Activated CD8-positive, alpha-beta T cell treated with anti-CD3 and anti-CD28 coated beads, Interleukin-2, amount 10 ng/mL, durations not matched to agents 7 days and 5 days (primary cell): ENCODE measurements at places on chromosomes 12 and 14. TPM values are rescaled to one million over a fixed set of nuclear protein-coding genes. Genes with fewer than 3 reads are reported as not detected.
A peak's percentile ranks its signal among the peaks of the same experiment; 100 is the strongest.

Gene CLEC2A
- not detected for total RNA-seq

GRCh38 chr14:89616852-89617341, 199.9 kb upstream of the FOXN3 start:
- no peaks in the 10 kb centered on the region for H3K27me3 ChIP-seq
- H3K36me3 ChIP-seq = peaks cover 5% of the 10 kb centered on the region
- peak overlapping the region; percentile 96 for H3K27ac ChIP-seq
- peaks cover 67% of the 10 kb centered on the region for H3K4me1 ChIP-seq

Gene PTPN6
- total RNA-seq = 354 TPM

Gene NOS1
- total RNA-seq = not detected

DNA sequence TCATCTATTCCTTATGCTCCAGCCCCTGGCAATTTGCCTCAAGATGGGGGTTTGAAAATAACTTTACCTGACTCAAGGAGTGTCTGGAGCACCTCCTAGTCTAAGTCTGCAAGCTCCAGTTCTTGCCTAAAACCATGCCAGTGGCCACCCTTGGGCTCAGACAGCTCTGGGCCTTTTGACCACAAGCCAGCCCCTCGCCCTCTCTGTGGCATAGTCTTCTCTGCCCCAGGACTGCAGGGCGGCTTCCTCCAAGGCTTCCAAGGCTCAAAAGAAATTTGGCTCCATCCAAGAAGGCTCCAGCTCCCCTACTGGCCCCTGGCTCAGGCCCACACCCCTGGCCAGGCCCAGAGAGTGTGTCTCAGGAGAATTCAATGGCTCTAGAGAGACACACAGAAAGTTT, 14.8 kb downstream of the ACVRL1 start:
- DNase-seq = no peak
- H3K4me3 ChIP-seq = no peak overlapping the region
- H3K27ac ChIP-seq = no peak overlapping the region
- H3K4me1 ChIP-seq = peaks cover 4% of the 10 kb centered on the region
- peaks cover 10% of the 10 kb centered on the region for H3K27me3 ChIP-seq

DNA sequence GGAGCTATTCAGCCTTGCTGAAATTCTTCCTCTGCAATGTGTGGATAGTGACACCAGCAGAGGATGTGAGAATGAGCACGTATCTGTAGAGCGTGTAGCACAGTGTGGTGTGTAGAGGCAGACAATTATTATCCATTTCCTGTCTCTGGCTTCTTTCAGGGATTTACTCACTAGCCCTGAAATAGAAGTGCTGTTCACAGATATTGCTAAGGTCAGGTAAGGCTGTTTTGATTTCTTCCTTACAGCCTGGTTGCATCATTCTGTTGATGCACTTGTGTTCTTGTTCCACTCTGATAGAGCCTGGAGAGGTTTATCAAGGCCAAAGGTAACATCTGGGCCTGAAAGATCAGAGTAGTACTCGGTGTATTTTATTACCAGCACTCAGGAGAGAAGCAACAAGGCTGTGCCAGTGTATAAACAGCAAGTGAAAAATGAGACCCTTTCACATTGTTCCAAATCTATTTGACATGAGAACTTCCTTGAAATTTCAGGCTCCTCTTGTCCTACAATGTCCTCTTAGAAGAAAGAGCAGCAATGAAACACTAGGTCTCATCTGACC, 16.7 kb downstream of the ARG2 start:
- H3K4me3 ChIP-seq = no peak overlapping the region
- no peak overlapping the region for H3K27ac ChIP-seq
- no peaks in the 10 kb centered on the region for H3K4me1 ChIP-seq
- no peak for DNase-seq

- H3K4me3 ChIP-seq = peak overlapping the region; percentile 31
- no peak overlapping the region for H3K27ac ChIP-seq
- no peaks in the 10 kb centered on the region for H3K36me3 ChIP-seq
- DNase-seq = no peak
- H3K4me1 ChIP-seq = peaks cover 18% of the 10 kb centered on the region
Observed at GRCh38 chr12:54033106-54033979, 493 bp downstream of the HOXC5 start.

Gene POLE2
- total RNA-seq = 39.3 TPM

- no peaks in the 10 kb centered on the region for H3K4me1 ChIP-seq
- H3K27ac ChIP-seq = no peak overlapping the region
- no peak for DNase-seq
- no peaks in the 10 kb centered on the region for H3K27me3 ChIP-seq
- H3K4me3 ChIP-seq = no peak overlapping the region
Observed at GRCh38 chr12:125124320-125124966, 59.2 kb downstream of the AACS start.

DNA sequence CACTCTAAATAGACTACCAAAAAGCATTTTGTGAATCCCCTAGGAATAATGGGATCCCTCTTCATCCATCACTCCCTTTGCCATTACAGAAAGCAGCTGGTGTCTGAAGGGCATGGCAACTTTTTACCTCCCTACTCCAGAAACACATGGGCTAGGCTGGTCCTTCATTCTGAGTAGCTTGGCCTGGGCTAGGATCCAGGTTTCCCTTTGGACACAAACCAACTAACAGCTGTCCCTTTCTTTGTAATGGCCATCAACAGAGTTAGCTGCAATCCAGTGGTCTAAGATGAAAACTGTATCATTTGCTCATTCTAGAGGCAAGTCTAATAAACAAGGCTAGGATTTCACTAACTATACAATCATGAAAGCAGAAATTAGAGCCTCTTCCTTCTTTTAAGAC, 7.4 kb downstream of the GRIN2B start:
- H3K27ac ChIP-seq = no peak overlapping the region
- H3K27me3 ChIP-seq = peaks cover 15% of the 10 kb centered on the region
- H3K4me3 ChIP-seq = no peak overlapping the region
- no peaks in the 10 kb centered on the region for H3K4me1 ChIP-seq

Gene TPPP2
- total RNA-seq = not detected

DNA sequence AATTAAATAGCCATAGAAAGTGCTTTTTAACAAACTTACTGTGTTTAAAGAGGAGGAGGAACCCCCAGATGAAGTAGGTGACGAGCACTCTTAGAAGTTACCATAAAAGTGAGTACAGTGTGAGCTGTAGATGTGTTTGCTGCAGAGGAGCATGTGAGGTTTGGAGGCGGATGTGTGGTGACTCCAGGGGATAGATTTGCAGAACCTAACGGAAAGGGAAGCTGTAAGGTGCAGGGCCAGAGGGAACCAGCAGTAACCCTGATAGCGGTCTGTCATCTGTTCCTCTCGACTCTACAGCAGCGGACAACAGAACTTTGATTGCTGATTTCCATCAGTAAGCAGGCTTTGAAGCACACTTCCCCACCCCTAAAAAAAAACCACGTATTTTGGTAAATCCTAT, 5.2 kb downstream of the CALM1 start:
- H3K4me1 ChIP-seq = peaks cover 50% of the 10 kb centered on the region
- H3K27ac ChIP-seq = peak overlapping the region; percentile 76
- no peaks in the 10 kb centered on the region for H3K27me3 ChIP-seq
- DNase-seq = peak; percentile 67

DNA sequence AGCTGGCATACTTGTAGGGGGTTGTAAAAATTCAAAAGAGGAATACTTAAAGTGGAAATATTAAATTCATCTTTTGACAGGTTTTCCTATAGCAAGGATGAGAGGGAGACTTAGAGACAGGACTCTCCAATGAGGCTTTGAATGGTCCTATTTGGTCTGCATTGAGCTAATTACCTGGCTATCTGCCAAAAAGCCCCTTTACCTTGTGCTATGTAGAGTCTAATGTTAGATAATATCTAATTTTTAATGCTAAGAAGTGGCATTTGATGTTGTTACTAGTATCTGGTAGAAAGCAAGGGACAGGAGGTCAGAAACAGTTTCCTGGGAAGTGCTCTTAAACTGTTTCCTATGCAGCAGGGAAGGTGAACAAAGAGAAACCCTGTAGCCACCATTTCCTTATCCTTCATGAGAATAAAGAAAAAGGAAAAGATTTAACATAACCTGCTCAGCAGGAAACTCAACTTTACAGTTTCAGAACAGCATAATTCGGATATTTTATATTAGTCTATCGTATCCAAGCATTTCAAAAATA, 550.0 kb downstream of the SOX5 start:
- H3K4me3 ChIP-seq = no peak overlapping the region
- H3K27ac ChIP-seq = no peak overlapping the region
- DNase-seq = no peak
- no peaks in the 10 kb centered on the region for H3K27me3 ChIP-seq

GRCh38 chr14:67999290-67999689, 179.7 kb downstream of the RAD51B start:
- H3K27ac ChIP-seq = no peak overlapping the region
- peaks cover 2% of the 10 kb centered on the region for H3K36me3 ChIP-seq
- no peaks in the 10 kb centered on the region for H3K4me1 ChIP-seq
- no peak overlapping the region for H3K4me3 ChIP-seq

GRCh38 chr14:22915886-22916521, 2.9 kb downstream of the RBM23 start:
- peaks cover 43% of the 10 kb centered on the region for H3K36me3 ChIP-seq
- DNase-seq = no peak
- peak overlapping the region; percentile 9 for H3K27ac ChIP-seq
- no peaks in the 10 kb centered on the region for H3K27me3 ChIP-seq
- no peak overlapping the region for H3K4me3 ChIP-seq

- DNase-seq = no peak
- peaks cover 4% of the 10 kb centered on the region for H3K27me3 ChIP-seq
- H3K27ac ChIP-seq = no peak overlapping the region
- no peak overlapping the region for H3K4me3 ChIP-seq
- no peaks in the 10 kb centered on the region for H3K36me3 ChIP-seq
- H3K4me1 ChIP-seq = peaks cover 9% of the 10 kb centered on the region
Observed at GRCh38 chr14:45298423-45299117, 45.6 kb upstream of the MIS18BP1 start.

GRCh38 chr12:89933911-89934310, 225.3 kb upstream of the ATP2B1 start:
- H3K4me1 ChIP-seq = peaks cover 16% of the 10 kb centered on the region
- H3K4me3 ChIP-seq = no peak overlapping the region
- no peak for DNase-seq
- H3K27me3 ChIP-seq = no peaks in the 10 kb centered on the region

DNA sequence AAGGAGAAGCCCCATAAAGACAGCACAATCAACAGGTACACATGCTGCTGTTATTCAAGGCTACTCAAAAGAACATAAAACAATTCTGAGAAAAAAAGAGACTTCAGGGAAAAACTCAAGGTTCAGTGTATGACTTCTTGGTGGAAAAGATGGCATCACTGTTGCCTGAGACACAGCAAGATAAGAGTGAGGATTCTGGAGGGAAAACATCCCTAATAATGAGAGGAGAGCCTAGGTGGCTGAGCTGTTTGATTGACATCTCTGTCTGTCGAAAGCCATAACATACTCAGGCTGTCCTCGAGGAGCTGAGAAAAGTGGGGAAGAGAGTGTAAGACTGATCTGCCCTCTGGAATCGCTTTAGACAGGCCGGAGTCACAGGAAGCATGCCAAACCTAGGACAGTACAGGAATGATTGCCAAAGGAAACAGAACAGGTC, 193.4 kb upstream of the AMIGO2 start:
- no peak overlapping the region for H3K27ac ChIP-seq
- H3K27me3 ChIP-seq = no peaks in the 10 kb centered on the region
- peaks cover 89% of the 10 kb centered on the region for H3K4me1 ChIP-seq

- H3K4me3 ChIP-seq = no peak overlapping the region
- no peak for DNase-seq
- H3K4me1 ChIP-seq = no peaks in the 10 kb centered on the region
- H3K36me3 ChIP-seq = no peaks in the 10 kb centered on the region
- peaks cover 26% of the 10 kb centered on the region for H3K27me3 ChIP-seq
Observed at GRCh38 chr14:66143387-66144112, 342.6 kb upstream of the CCDC196 start.

GRCh38 chr14:22865424-22866405, 5.8 kb upstream of the LRP10 start:
- H3K36me3 ChIP-seq = no peaks in the 10 kb centered on the region
- no peak overlapping the region for H3K4me3 ChIP-seq
- H3K27me3 ChIP-seq = peaks cover 31% of the 10 kb centered on the region
- no peak overlapping the region for H3K27ac ChIP-seq
- peaks cover 6% of the 10 kb centered on the region for H3K4me1 ChIP-seq

Gene MYF5
- not detected for total RNA-seq

- H3K4me1 ChIP-seq = peaks cover 1% of the 10 kb centered on the region
- H3K4me3 ChIP-seq = no peak overlapping the region
- no peak for DNase-seq
- no peak overlapping the region for H3K27ac ChIP-seq
- no peaks in the 10 kb centered on the region for H3K36me3 ChIP-seq
Observed at GRCh38 chr12:116700066-116700465, 37.8 kb downstream of the SPRING1 start.

DNA sequence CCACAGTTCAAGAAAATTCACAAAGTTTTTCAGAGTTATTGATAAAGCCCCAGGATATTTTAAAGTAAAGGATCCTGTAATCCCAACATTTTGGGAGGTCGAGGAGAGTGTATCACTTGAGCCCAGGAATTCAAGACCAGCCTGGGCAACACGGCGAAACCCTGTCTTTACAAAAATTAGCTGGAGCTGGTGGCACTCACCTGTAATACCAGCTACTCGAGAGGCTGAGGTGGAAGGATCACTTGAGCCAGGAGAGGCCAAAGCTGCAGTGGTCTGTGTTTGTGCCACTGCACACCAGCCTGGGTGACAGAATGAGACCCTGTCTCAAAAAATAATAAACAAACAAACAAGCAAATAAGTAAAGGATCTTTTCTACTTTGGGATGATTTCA, 39.5 kb upstream of the LRRK2 start:
- no peak overlapping the region for H3K4me3 ChIP-seq
- peaks cover 15% of the 10 kb centered on the region for H3K4me1 ChIP-seq
- no peak overlapping the region for H3K27ac ChIP-seq
- no peaks in the 10 kb centered on the region for H3K27me3 ChIP-seq
- DNase-seq = no peak
- H3K36me3 ChIP-seq = peaks cover 2% of the 10 kb centered on the region

DNA sequence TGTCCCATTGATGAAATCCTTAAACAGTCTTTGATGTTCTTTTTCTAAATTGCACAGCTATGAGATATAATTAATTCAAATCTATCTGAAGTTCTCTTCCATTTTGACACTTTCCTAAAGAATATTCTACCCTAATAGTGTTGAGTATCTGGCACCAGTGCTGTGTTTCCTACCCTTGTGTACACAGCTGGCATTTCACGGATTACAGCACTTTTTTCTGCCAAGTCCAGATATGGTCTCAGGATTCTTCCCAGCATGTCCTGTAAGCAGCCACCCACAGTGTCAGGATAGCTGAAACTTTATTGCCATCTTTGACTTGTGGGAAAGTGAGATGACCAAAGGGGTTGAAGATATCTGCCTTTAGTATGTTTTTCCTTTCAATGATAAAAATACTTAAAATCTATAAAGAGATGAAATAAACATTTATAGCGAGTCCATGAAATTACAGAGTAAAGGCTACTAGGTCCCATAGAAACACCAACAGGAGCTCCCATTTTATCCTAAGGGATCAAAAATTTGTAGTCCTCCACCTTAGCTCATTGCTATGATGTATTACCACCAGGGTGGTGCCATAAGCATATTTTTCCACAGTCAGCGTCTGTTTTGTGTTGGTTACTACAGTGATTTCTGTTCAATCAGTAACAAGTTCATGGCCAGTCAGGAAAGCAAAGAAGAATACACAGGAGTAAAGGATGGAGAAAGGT, 96.7 kb downstream of the TRHDE start:
- no peak overlapping the region for H3K4me3 ChIP-seq
- H3K36me3 ChIP-seq = no peaks in the 10 kb centered on the region
- no peak for DNase-seq
- H3K27me3 ChIP-seq = no peaks in the 10 kb centered on the region
- no peak overlapping the region for H3K27ac ChIP-seq
- H3K4me1 ChIP-seq = no peaks in the 10 kb centered on the region

Gene ANP32D
- not detected for total RNA-seq
